ENCODE measurements at places on chromosomes 12 and 14. TPM values are rescaled to one million over a fixed set of nuclear protein-coding genes. Genes with fewer than 3 reads are reported as not detected.

OR6C3 gene
- total RNA-seq, result not detected

CDK17 gene
- total RNA-seq, result 14.4 TPM

EXOC5 gene
- 27.7 TPM for total RNA-seq

B3GNT4 gene
- not detected for total RNA-seq

CTDSP2 gene
- total RNA-seq, result 55.7 TPM

NOVA1 gene
- total RNA-seq, result 0.63 TPM

DNA sequence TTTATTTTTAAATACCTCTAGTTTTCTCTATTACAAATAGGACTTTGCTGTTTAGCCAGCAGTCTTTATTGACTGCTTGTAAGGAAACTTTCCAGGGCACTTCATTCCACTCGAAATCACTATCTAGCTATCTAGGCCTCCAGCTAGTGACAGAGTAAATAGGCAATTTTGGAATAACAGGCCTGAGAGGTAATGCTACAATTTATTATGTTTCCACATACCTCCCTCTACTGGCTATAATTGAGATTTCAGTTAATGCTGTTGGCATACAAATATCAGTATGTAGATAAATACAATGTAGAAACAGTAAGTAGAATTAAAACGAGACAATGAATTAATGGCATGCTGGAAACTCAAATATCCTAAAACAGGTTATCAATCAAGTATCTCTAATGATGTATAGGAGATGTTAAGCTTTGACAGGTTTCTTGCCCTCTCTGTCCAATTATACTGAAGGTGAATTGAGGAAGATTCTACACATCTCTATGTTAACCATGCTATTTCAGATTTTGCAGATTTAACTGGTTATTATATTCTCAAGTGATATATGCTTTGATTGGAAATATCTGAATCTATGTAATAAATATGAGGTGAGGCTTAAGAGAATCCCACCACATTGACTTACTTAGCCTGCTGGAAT, 7.2 kb downstream of the DTD2 start:
- H3K4me1 ChIP-seq, result no peaks in the 10 kb centered on the region
- H3K4me3 ChIP-seq, result no peak overlapping the region
- H3K27ac ChIP-seq, result no peak overlapping the region
- no peak for DNase-seq
- H3K36me3 ChIP-seq, result no peaks in the 10 kb centered on the region

DNA sequence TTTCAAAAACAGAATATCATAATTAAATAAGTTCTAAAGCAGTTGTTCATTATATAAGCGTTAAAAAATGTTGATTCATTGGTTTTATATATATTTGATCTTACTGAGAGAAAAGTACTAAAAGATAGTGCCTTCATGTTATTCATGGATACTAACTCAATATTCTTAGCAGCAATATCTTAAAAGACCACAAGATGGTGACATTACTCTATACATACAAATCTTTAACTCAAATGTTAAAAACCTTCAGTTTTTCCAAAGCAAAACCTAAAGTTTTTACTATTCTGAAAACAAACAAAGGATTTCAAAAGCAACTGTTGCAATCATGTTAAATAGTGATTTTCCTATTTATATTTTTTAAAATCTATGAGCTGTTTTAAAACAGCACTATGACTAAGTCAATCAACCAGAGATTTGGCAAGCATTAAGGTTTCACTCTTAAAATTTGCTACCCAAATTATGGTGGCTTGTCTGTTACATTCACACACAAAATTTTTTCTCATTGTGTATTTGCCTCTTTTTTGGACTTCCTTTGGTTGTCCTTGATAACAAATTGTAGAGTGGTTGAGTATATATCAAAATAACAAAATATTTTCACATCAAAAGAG, 50.1 kb upstream of the RERGL start:
- no peak for DNase-seq
- H3K36me3 ChIP-seq, result no peaks in the 10 kb centered on the region
- no peaks in the 10 kb centered on the region for H3K4me1 ChIP-seq
- no peaks in the 10 kb centered on the region for H3K27me3 ChIP-seq
- H3K27ac ChIP-seq, result no peak overlapping the region

DNA sequence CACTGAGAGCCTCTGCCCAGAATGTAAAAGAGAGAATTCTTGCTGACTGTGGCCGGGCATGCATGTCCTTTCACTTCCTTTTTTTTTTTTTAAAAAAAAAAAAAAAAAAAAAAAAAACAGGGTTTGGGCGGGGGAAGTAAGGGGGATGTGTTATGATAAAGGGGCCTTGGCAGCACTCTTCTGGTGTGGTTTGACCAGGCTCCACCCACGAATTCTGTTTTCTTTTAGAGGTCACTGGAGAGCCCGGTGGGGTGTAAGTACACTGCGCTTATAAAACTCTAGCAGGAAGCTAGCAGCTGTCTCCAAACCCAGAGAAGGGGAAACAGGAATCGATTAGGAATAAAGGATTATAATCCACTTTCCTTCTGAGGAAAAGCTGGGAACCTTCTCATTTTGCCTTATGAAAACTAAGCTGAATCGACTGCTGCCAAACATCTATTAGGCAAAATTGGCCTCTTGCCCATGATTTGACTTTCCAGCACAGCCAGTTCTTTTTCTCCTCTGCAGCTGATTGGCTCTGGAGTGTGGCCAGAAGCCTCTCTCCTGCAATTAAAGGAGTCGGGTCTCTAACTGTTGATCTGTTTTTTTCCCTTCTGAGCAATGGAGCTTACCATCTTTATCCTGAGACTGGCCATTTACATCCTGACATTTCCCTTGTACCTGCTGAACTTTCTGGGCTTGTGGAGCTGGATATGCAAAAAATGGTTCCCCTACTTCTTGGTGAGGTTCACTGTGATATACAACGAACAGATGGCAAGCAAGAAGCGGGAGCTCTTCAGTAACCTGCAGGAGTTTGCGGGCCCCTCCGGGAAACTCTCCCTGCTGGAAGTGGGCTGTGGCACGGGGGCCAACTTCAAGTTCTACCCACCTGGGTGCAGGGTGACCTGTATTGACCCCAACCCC, 27.7 kb upstream of the HIGD1C start:
- H3K27ac ChIP-seq, result peak overlapping the region; percentile 80
- H3K4me3 ChIP-seq, result peak overlapping the region; percentile 64
- DNase-seq, result peak; percentile 95

DNA sequence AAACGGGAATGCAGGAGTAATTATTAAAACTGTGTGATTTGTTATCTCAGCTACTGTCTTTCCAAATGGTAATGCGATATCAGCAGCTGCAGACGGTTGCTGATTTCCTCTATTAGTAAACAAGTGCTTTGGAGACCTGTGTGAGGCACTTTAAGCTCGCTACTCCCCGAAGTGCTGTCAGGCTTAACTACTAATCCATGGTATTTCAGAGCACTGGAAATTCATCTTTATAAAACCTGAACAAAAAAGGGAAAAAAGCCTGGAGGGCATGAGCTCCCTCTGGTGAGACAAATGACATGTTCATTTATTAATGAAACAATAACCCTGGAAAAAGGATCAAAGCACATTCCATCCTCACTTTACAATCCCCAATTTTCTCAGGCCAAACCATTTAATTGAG, 143.6 kb upstream of the OTX2 start:
- no peaks in the 10 kb centered on the region for H3K4me1 ChIP-seq
- H3K27ac ChIP-seq, result no peak overlapping the region
- no peaks in the 10 kb centered on the region for H3K36me3 ChIP-seq
- H3K4me3 ChIP-seq, result no peak overlapping the region
- peaks cover under 1% of the 10 kb centered on the region for H3K27me3 ChIP-seq
- DNase-seq, result no peak

DNA sequence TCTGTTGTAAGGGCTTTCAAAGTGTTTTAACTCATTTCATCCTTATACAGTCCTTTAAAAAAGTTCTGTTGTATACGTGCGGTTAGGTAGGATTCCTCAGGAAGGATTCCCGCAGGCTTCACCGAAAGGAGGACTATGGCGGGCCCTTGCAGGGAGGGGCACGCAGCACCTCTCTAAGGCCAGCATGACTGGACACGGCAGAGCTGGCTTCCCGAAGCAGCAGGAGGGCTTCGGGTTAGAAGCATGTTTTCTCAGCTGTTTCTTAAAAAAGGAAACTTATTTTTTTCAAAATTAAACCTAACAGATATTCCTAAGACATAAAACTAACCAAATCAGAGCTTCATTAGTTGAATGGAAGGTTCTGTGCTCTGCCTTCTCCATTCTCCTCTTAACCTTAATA, 21.3 kb downstream of the IQSEC3 start:
- H3K27ac ChIP-seq, result no peak overlapping the region
- DNase-seq, result no peak
- H3K4me1 ChIP-seq, result no peaks in the 10 kb centered on the region

GRCh38 chr12:86264451-86265328, 8.5 kb upstream of the MGAT4C start:
- no peaks in the 10 kb centered on the region for H3K4me1 ChIP-seq
- DNase-seq, result peak; percentile 44
- H3K4me3 ChIP-seq, result no peak overlapping the region
- no peaks in the 10 kb centered on the region for H3K27me3 ChIP-seq
- H3K36me3 ChIP-seq, result no peaks in the 10 kb centered on the region

- no peak overlapping the region for H3K27ac ChIP-seq
- no peak overlapping the region for H3K4me3 ChIP-seq
- no peaks in the 10 kb centered on the region for H3K36me3 ChIP-seq
Observed at GRCh38 chr12:78457938-78458337, 406.6 kb upstream of the SYT1 start.

DNA sequence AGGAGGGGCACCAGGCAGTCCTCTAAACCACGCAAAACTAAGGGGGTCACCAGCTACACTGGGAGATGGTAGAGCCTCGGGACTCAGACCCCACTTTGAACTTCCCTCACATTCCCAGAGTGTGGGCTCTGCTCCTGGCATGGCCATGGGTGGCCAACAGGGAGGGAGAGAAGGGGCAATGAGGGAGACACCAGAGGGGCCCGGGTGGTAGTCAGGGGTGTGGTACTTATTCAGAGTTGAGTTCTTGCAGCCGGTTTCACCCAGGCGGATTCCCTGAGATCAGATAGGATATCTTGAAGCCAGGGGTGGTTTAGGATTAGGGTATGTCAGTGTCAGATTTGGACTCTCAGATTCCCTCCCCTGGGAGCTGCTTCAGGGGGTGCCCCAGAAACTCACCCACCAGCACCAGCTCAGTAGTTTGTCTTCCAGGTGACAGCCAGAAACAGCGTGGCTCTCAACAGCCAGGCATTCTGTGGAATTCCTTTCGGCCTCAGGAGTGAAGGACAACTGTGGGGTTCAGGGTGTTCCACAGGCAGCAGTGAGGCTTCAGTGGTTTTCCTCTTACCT, 56.0 kb downstream of the ELK3 start:
- H3K27ac ChIP-seq, result no peak overlapping the region
- no peak for DNase-seq
- no peak overlapping the region for H3K4me3 ChIP-seq
- H3K36me3 ChIP-seq, result no peaks in the 10 kb centered on the region
- H3K4me1 ChIP-seq, result no peaks in the 10 kb centered on the region

- no peak for DNase-seq
- H3K36me3 ChIP-seq, result no peaks in the 10 kb centered on the region
- no peak overlapping the region for H3K27ac ChIP-seq
Observed at GRCh38 chr12:127607146-127607725, 659.7 kb upstream of the TMEM132C start.

DNA sequence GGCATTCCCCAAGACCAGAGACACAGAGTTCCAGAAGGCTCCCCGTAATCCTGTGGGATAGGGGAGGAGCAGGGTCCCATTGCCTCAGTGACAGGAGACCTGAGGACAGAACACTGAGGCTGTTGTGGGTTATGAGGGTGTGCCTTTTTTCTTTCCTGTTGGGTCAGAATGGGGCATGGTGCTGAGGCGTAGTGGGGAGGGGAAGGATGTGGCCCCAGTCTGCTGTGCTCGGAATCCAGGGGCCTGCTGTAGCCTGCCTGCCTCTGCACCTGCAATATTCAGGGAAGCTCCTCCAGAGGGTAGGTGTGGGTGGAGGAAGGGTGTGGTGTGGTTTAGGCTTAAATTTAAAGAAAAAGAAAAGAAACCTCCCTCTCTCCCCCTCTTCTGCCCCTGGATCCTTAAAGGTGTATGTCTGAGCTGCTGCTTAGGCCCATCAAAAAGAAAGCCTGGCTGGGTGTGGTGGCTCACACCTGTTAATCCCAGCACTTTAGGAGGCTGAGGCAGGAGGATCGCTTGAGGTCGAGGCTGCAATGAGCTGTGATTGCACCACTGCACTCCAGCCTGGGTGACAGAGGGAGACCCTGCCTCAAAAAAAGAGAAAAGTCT, 18.7 kb downstream of the PLEKHG3 start:
- DNase-seq, result peak; percentile 16
- H3K36me3 ChIP-seq, result no peaks in the 10 kb centered on the region
- H3K4me1 ChIP-seq, result peaks cover 40% of the 10 kb centered on the region
- no peak overlapping the region for H3K4me3 ChIP-seq

- H3K27ac ChIP-seq, result peak overlapping the region; percentile 55
- no peaks in the 10 kb centered on the region for H3K36me3 ChIP-seq
- H3K27me3 ChIP-seq, result no peaks in the 10 kb centered on the region
- DNase-seq, result peak; percentile 45
Observed at GRCh38 chr14:59464486-59465315, 479 bp downstream of the GPR135 start.

GRCh38 chr12:106766393-106766826, 8.1 kb upstream of the RIC8B start:
- no peaks in the 10 kb centered on the region for H3K36me3 ChIP-seq
- H3K4me1 ChIP-seq, result peaks cover 4% of the 10 kb centered on the region
- no peaks in the 10 kb centered on the region for H3K27me3 ChIP-seq
- H3K27ac ChIP-seq, result peak overlapping the region; percentile 39

GRCh38 chr14:20671597-20672283, 12.6 kb upstream of the RNASE4 start:
- no peaks in the 10 kb centered on the region for H3K4me1 ChIP-seq
- no peaks in the 10 kb centered on the region for H3K27me3 ChIP-seq
- no peaks in the 10 kb centered on the region for H3K36me3 ChIP-seq

DNA sequence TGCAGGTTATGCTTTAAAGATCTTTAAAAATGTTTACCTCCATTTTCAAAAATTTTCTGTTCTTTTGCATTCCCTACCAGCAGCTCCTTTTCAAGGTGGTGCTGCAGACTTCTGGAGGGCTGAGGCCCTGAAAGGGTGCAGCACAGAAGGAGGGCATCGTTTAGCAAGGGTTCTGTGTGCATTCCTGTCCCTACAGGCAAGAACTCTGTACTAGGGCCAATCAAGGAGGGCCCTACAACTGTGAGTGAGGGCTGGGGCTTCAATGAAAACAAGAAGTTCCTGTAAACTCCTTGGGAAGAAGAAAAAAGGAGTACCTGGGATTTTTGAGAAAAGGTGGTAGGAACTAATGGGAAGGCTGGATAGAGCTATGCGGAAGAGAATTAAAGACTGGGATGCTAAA, 50.7 kb upstream of the CSRP2 start:
- no peaks in the 10 kb centered on the region for H3K4me1 ChIP-seq
- no peak overlapping the region for H3K4me3 ChIP-seq
- no peaks in the 10 kb centered on the region for H3K36me3 ChIP-seq
- no peak overlapping the region for H3K27ac ChIP-seq

GRCh38 chr14:92613008-92613658, 99.6 kb downstream of the RIN3 start:
- no peaks in the 10 kb centered on the region for H3K27me3 ChIP-seq
- no peaks in the 10 kb centered on the region for H3K36me3 ChIP-seq

- H3K27ac ChIP-seq, result peak overlapping the region; percentile 91
- no peaks in the 10 kb centered on the region for H3K36me3 ChIP-seq
Observed at GRCh38 chr12:79689061-79689476, 1.7 kb downstream of the PAWR start.

GRCh38 chr12:53677016-53677799, 1.3 kb upstream of the ATP5MC2 start:
- H3K4me1 ChIP-seq, result no peaks in the 10 kb centered on the region
- peak overlapping the region; percentile 83 for H3K4me3 ChIP-seq
- H3K27me3 ChIP-seq, result no peaks in the 10 kb centered on the region

- peaks cover 4% of the 10 kb centered on the region for H3K27me3 ChIP-seq
- H3K36me3 ChIP-seq, result no peaks in the 10 kb centered on the region
- no peak overlapping the region for H3K27ac ChIP-seq
- H3K4me1 ChIP-seq, result peaks cover 6% of the 10 kb centered on the region
- no peak overlapping the region for H3K4me3 ChIP-seq
Observed at GRCh38 chr12:107779077-107779831, 4.8 kb downstream of the ASCL4 start.

All from right lobe of liver (tissue), 6 donors.